ENCODE measurements at places on chromosomes 11 and 22. TPM values are rescaled to one million over a fixed set of nuclear protein-coding genes. Genes with fewer than 3 reads are reported as not detected.

The TRIM48 gene
- not detected for total RNA-seq

The CNIH2 gene
- total RNA-seq, result 5.8 TPM

DNA sequence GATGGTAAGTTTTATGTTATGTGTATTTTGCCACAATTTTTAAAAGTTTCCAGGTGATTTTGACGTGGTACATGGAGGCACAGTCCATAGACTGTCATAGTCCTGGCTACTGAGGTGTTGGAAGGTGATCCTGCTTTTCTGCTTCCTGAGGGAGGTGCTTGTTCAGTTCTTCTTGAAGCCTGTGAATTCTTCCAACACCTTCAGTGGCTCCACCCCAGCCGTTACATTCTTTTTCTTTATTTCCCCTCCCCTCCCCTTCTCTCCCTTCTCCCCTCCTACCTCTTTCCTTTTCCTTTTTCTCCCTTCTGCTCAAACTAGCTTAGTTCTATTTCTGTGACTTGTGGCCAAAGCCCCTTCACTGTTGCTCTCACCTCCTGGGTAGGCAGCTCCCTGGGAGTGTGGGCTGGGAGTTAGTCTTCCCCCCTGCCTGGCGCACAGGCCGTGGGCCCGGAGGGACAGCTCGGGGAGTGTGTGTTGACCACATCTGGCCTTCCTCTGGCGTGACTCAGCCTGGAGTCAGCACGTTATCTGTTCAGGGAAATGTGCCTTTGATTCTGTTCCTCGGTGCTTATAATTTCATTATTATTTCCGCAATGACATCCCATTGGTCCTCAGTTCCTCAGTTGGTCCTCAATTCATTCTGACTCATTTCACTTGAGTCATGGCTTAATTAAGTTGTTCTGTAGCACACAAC is 566.2 kb downstream of the TBC1D22A start:
- DNase-seq, result peak; percentile 23
- no peak overlapping the region for H3K4me3 ChIP-seq
- H3K27me3 ChIP-seq, result no peaks in the 10 kb centered on the region
- no peaks in the 10 kb centered on the region for H3K4me1 ChIP-seq
- H3K27ac ChIP-seq, result no peak overlapping the region

The F2 gene
- 0.06 TPM for total RNA-seq

GRCh38 chr11:68242616-68243015 is 29.2 kb downstream of the C11orf24 start:
- no peaks in the 10 kb centered on the region for H3K36me3 ChIP-seq
- no peaks in the 10 kb centered on the region for H3K4me1 ChIP-seq
- no peak for DNase-seq
- H3K4me3 ChIP-seq, result no peak overlapping the region
- H3K27ac ChIP-seq, result no peak overlapping the region
- H3K27me3 ChIP-seq, result no peaks in the 10 kb centered on the region

DNA sequence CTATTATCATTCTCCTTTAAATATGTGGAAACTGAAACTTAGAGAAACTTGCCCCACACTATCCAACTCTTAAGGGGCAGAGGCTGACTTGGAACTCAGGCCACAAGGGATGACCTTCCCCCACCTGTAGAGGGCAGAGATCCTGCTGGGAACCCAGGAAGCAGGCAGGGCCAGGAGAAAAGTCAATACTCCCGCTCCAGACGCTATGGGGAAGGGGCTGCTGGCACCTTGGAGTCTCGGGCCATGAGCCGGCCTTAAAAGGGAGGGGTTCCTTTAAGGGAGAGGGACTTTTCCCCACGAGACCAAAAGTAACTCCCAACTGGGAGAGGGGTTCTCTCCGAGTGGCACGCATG is 620 bp upstream of the ANO5 start:
- H3K27me3 ChIP-seq, result no peaks in the 10 kb centered on the region
- H3K4me3 ChIP-seq, result peak overlapping the region; percentile 64
- H3K27ac ChIP-seq, result peak overlapping the region; percentile 22
- H3K36me3 ChIP-seq, result no peaks in the 10 kb centered on the region
- no peak for DNase-seq

GRCh38 chr11:126366064-126366822 is 10.8 kb downstream of the ST3GAL4 start:
- H3K36me3 ChIP-seq, result no peaks in the 10 kb centered on the region
- peaks cover 8% of the 10 kb centered on the region for H3K4me1 ChIP-seq
- no peak overlapping the region for H3K4me3 ChIP-seq
- no peak overlapping the region for H3K27ac ChIP-seq

- peak; percentile 13 for DNase-seq
- H3K27me3 ChIP-seq, result no peaks in the 10 kb centered on the region
- H3K27ac ChIP-seq, result no peak overlapping the region
- H3K4me1 ChIP-seq, result no peaks in the 10 kb centered on the region
Measured at GRCh38 chr11:77471558-77472193, 2.2 kb downstream of the PAK1 start.

- no peak overlapping the region for H3K27ac ChIP-seq
- no peaks in the 10 kb centered on the region for H3K4me1 ChIP-seq
- no peak overlapping the region for H3K4me3 ChIP-seq
Measured at GRCh38 chr11:115941044-115941443, 436.8 kb upstream of the CADM1 start.

- H3K4me3 ChIP-seq, result no peak overlapping the region
- peaks cover 16% of the 10 kb centered on the region for H3K4me1 ChIP-seq
- DNase-seq, result no peak
- no peaks in the 10 kb centered on the region for H3K27me3 ChIP-seq
- H3K36me3 ChIP-seq, result no peaks in the 10 kb centered on the region
Measured at GRCh38 chr11:19377881-19378280, 137.1 kb upstream of the E2F8 start.

- H3K27ac ChIP-seq, result no peak overlapping the region
- DNase-seq, result no peak
- H3K4me1 ChIP-seq, result peaks cover 13% of the 10 kb centered on the region
- H3K27me3 ChIP-seq, result no peaks in the 10 kb centered on the region
- H3K4me3 ChIP-seq, result no peak overlapping the region
Measured at GRCh38 chr11:103585911-103586310, 450.5 kb upstream of the DDI1 start.

DNA sequence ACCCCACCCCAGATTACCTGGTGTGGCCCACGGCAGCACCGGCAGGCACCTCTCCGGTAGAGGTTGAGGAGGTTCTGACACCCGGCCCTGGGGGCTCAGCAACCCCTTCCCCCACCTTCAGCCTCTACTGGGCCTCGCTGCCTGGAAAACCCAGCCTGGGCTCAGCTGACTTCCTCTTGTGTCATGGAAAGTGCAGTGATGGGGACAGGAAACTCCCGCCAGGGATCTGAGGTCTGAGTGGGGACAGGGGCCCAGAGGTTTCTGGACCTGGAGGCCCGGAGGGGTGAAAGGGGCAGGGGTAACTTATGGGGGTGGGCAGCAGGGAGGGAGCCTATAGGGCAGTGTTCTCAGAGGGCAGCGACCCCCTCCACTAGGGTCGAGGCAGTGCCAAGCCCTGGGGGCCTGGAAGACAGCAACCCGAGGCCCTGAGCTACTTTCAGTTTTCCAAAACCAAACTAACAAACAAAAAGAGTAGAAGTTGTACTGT is 10.0 kb upstream of the CD5 start:
- no peak for DNase-seq
- H3K4me3 ChIP-seq, result no peak overlapping the region
- no peaks in the 10 kb centered on the region for H3K27me3 ChIP-seq
- H3K36me3 ChIP-seq, result no peaks in the 10 kb centered on the region

The PATE2 gene
- total RNA-seq, result not detected

The LRRC56 gene
- 0.08 TPM for total RNA-seq

The SLC5A12 gene
- total RNA-seq, result 0.05 TPM

- peaks cover 5% of the 10 kb centered on the region for H3K4me1 ChIP-seq
- DNase-seq, result no peak
- H3K4me3 ChIP-seq, result no peak overlapping the region
- H3K27ac ChIP-seq, result no peak overlapping the region
Measured at GRCh38 chr22:35378621-35379020, 2.3 kb upstream of the HMOX1 start.

DNA sequence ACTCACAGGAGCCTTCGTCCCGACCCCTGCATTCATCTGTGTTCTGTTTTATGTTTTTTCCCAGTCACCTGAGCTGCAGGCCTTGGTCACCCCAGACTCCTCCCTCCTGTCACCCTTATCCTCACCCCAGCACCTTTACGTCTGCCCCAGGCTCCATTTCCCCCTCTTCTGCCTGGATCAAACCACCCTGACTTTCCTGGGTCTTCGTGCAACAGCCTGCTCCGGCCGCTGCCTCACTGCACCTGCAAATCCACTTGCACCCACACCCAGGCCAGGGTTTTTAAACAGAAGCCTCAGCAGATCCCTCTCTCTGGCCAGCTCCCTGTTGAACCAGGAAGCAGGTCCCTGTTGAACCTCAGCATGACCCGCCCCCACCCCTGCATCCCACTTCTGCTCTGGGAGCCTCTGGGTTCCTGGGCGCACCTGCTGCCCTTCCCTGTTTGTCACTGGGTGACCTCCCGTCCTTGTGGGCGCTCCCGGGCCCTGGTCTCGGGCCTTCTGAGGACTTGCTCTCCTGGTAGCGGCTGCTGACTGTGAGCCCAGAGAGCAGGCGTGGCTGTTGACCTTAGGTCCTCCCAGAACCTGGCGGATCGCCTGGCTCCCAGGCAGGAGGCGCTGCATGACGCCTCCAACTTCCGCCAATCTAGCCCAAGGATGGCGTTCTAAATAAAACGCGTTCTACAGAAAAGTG is 12.8 kb downstream of the MAPK8IP2 start:
- no peaks in the 10 kb centered on the region for H3K4me1 ChIP-seq
- no peaks in the 10 kb centered on the region for H3K36me3 ChIP-seq
- no peak overlapping the region for H3K27ac ChIP-seq

The OR8G5 gene
- not detected for total RNA-seq

The VSTM5 gene
- not detected for total RNA-seq

GRCh38 chr22:37518509-37519267 is 527 bp downstream of the CARD10 start:
- H3K4me1 ChIP-seq, result peaks cover 3% of the 10 kb centered on the region
- peaks cover 11% of the 10 kb centered on the region for H3K36me3 ChIP-seq
- no peak overlapping the region for H3K27ac ChIP-seq
- DNase-seq, result no peak
- peak overlapping the region; percentile 72 for H3K4me3 ChIP-seq
- H3K27me3 ChIP-seq, result no peaks in the 10 kb centered on the region

DNA sequence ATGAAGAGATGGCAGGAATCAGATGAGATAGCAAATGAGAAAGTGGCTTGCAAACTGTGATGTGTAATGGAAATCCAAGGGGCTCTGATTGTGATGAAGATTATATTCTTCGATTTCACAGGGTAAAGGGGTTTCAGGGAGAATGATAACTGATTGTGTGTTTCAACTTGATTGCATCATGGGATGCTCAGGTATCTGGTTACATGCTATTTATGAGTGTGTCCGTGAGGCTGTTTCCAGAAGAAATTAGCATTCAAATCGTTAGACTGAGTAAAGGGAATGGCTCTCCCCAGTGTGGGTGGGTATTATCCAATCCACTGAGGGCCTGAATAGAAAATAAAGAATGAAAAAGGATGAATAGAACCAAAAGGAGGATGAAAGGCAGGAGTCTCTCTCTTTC is 278.7 kb upstream of the LARGE1 start:
- H3K4me1 ChIP-seq, result no peaks in the 10 kb centered on the region
- H3K27me3 ChIP-seq, result no peaks in the 10 kb centered on the region
- no peak overlapping the region for H3K27ac ChIP-seq

DNA sequence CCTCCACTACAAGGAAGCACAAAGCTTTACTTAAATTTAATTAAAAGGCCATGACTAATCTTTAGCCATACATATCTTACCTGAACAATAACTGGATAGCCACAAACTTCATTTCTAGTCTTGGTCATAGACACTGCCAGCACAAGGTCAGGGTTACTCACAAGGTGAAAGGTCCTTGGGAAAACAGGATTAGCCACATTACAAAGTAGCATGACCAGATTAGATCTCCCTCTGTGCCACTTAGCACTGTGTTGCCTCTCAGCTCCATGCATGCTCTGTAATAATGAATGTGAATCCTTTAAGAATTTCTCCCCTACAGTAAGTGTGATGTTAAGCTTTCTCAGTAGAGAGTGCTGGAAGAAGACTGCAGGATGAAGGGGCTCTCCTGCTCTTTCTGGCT is 325.1 kb upstream of the MPPED2 start:
- H3K4me1 ChIP-seq, result no peaks in the 10 kb centered on the region
- DNase-seq, result no peak
- H3K4me3 ChIP-seq, result no peak overlapping the region
- H3K27ac ChIP-seq, result no peak overlapping the region

Data from SJCRH30 (cell line).